GM12878 (cell line): ENCODE measurements at places on chromosomes 5 and 9. TPM values are rescaled to one million over a fixed set of nuclear protein-coding genes. Genes with fewer than 3 reads are reported as not detected.

- DNase-seq: no peak
- no peak overlapping the region for H3K27ac ChIP-seq
- H3K36me3 ChIP-seq: no peaks in the 10 kb centered on the region
- H3K4me1 ChIP-seq: no peaks in the 10 kb centered on the region
Observed at GRCh38 chr9:110919609-110920008, 118.7 kb downstream of the LPAR1 start.

The GRPEL2 gene
- 16.8 and 19.7 TPM in 2 replicates for total RNA-seq

GRCh38 chr5:136076881-136077445, 48.2 kb downstream of the TGFBI start:
- no peak overlapping the region for H3K4me3 ChIP-seq
- no peaks in the 10 kb centered on the region for H3K36me3 ChIP-seq
- H3K27ac ChIP-seq: no peak overlapping the region
- H3K4me1 ChIP-seq: no peaks in the 10 kb centered on the region; the same call in 1 of the 2 replicates
- no peak for DNase-seq
- H3K27me3 ChIP-seq: peaks cover 2% of the 10 kb centered on the region

GRCh38 chr5:176490301-176490700, 42.1 kb downstream of the FAF2 start:
- peaks cover 54% of the 10 kb centered on the region for H3K36me3 ChIP-seq
- H3K27ac ChIP-seq: no peak overlapping the region
- no peaks in the 10 kb centered on the region for H3K4me1 ChIP-seq
- no peak overlapping the region for H3K4me3 ChIP-seq
- DNase-seq: no peak
- no peaks in the 10 kb centered on the region for H3K27me3 ChIP-seq

- H3K4me1 ChIP-seq: no peaks in the 10 kb centered on the region
- no peak for DNase-seq
- no peaks in the 10 kb centered on the region for H3K27me3 ChIP-seq
- H3K36me3 ChIP-seq: no peaks in the 10 kb centered on the region
- H3K27ac ChIP-seq: no peak overlapping the region
Observed at GRCh38 chr5:15933259-15934207, 246.1 kb downstream of the MARCHF11 start.

- H3K4me3 ChIP-seq: no peak overlapping the region
- H3K4me1 ChIP-seq: no peaks in the 10 kb centered on the region
- H3K36me3 ChIP-seq: no peaks in the 10 kb centered on the region
- no peak for DNase-seq
Observed at GRCh38 chr9:129517006-129517405, 103.9 kb downstream of the C9orf50 start.

The NR3C1 gene
- total RNA-seq: 124 and 134 TPM in 2 replicates

GRCh38 chr5:116032094-116032517, at the start of gene ARL14EPL:
ARL14EPL (plus strand) TSS chr5:116032472; CDS start chr5:116051466, 18,994 bp downstream.
- no peaks in the 10 kb centered on the region; the same call in 1 of the 2 replicates for H3K27me3 ChIP-seq
- H3K4me3 ChIP-seq: no peak within 1 kb of the TSS
- peaks cover 13% of the 10 kb centered on the region; the same call in 1 of the 2 replicates for H3K4me1 ChIP-seq

The ORM2 gene
- total RNA-seq: 0.64 TPM in 1 of 2 replicates, not detected in the other

- H3K27ac ChIP-seq: no peak overlapping the region
- H3K27me3 ChIP-seq: no peaks in the 10 kb centered on the region
- H3K4me3 ChIP-seq: no peak overlapping the region
- peaks cover 4% of the 10 kb centered on the region; the same call in 1 of the 2 replicates for H3K4me1 ChIP-seq
- no peak for DNase-seq
Observed at GRCh38 chr9:121295662-121296191, 27.8 kb downstream of the GSN start.

- H3K4me3 ChIP-seq: no peak overlapping the region
- no peak overlapping the region for H3K27ac ChIP-seq
- H3K36me3 ChIP-seq: no peaks in the 10 kb centered on the region
- H3K4me1 ChIP-seq: no peaks in the 10 kb centered on the region
- DNase-seq: no peak
- no peaks in the 10 kb centered on the region for H3K27me3 ChIP-seq
Observed at GRCh38 chr9:100700689-100701318, 122.9 kb downstream of the CAVIN4 start.

GRCh38 chr5:155290937-155291336, 277.4 kb downstream of the KIF4B start:
- no peaks in the 10 kb centered on the region for H3K27me3 ChIP-seq
- DNase-seq: no peak
- no peaks in the 10 kb centered on the region for H3K36me3 ChIP-seq

The PHF19 gene
- 116 and 133 TPM in 2 replicates for total RNA-seq

DNA sequence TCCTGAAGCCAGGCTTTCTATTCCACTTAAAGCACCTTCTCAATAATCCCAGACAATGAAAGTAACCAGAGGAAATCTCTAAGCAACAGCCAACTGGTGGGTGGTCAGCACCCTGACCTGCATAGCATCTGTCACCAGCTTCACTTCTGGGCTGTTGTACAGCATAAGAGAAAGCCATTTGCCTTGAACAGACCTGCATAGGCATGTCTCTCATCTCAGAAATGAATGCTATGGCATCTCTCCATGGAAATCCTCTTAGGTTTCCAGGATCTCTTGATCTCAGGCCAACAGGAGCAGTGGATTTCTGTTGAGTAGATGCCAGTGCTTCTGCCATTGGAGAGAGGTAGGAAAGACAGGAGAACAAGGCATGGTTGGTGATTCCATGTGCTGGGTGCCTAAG, 213.6 kb downstream of the GRIA1 start:
- H3K27ac ChIP-seq: no peak overlapping the region
- H3K27me3 ChIP-seq: no peaks in the 10 kb centered on the region
- H3K4me1 ChIP-seq: no peaks in the 10 kb centered on the region
- DNase-seq: no peak

- peak overlapping the region; percentile 79 for H3K4me3 ChIP-seq
- no peaks in the 10 kb centered on the region for H3K27me3 ChIP-seq
- no peaks in the 10 kb centered on the region; the same call in 1 of the 2 replicates for H3K36me3 ChIP-seq
Observed at GRCh38 chr5:143405063-143405848, 1.8 kb upstream of the NR3C1 start.
